CD4-positive, alpha-beta T cell treated with Interferon alpha-2 for 1 hour (primary cell): ENCODE measurements at places on chromosomes 6 and 20.

DNA sequence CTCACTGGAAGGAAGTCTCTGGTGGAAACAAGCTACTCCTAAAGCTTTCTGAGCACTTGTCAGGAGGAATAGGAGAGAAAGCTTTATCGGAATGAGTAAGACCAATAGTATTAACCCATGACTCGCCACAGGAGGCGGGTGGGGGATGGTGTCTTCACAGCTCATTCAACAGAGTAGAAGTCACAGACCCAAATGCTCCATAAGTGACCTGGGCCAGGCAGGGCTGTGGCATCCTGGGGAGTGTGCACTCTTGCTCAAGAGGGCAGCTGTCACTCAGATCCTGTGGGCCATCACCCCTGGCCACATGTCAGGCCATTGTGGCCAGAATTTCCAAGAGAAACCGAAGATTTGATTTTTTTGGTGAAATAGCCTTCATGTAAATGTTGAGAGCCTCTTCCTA is 116.0 kb downstream of the SYCP2 start:
- DNase-seq: no peak

DNA sequence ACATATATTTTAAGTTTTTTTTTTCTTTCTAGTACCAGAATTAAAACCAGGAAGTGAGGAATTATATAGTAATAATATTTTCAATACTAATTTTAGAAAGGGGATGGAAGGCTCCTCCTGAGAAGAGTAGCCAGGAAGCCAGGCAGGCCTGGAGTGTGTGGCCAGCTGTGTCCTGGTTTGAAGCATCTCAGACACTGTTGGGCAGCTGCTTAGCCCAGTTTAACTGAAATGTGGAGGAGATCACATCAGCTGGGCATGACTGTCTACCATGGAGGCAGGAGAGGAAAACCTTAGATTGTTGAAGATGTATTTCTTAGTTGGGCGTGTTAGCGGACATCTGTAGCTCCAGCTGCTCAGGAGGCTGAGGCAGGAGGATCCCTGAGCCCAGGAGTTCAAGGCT is 142.2 kb downstream of the ARID1B start:
- DNase-seq: no peak

GRCh38 chr6:13303668-13304017 is 24.7 kb downstream of the TBC1D7 start:
- DNase-seq: peak; percentile 54

GRCh38 chr6:118789419-118789818 is 104.5 kb upstream of the ASF1A start:
- DNase-seq: no peak

DNA sequence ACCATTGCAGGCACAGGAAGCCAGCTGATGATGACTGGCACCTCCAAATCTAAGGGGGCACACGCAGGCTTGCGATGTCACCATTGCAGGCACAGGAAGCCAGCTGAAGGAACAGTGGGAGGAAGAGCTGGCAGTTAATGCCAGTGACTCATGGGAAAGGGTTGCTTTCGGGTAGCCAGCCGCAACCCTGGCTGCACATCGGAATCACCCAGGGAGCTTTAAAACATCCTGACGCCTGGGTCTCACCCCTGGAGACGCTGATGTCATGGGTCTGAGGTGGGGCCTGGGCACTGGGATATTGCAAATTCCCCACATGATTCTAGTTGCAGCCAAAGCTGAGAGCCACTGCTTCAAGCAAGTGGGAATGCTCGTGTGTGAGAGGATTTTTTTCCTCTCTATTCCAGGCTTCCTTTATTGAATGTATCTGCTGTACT is 16.1 kb upstream of the CCN6 start:
- DNase-seq: no peak

- DNase-seq: no peak
Measured at GRCh38 chr20:48224533-48225050, 439.3 kb upstream of the SULF2 start.

GRCh38 chr6:42113936-42114636 is 28.3 kb downstream of the C6orf132 start:
- no peak for DNase-seq

- no peak for DNase-seq
Measured at GRCh38 chr6:41257369-41258195, 28.9 kb downstream of the TREM1 start.

DNA sequence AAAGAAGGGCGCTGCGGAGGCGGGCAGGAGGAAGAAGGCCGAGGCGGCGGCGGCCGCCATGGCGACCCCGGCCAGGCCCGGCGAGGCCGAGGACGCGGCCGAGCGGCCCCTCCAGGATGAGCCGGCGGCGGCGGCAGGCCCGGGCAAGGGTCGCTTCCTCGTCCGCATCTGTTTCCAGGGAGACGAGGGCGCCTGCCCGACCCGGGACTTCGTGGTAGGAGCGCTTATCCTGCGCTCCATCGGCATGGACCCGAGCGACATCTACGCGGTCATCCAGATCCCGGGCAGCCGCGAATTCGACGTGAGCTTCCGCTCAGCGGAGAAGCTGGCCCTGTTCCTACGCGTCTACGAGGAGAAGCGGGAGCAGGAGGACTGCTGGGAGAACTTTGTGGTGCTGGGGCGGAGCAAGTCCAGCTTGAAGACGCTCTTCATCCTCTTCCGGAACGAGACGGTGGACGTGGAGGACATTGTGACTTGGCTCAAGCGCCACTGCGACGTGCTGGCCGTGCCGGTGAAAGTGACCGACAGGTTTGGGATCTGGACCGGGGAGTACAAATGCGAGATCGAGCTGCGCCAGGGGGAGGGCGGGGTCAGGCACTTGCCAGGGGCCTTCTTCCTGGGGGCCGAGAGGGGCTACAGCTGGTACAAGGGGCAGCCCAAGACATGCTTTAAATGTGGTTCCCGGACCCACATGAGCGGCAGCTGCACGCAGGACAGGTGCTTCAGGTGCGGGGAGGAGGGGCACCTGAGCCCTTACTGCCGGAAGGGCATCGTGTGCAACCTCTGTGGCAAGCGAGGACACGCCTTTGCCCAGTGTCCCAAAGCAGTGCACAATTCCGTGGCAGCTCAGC is 780 bp downstream of the ZCCHC3 start:
- peak; percentile 31 for DNase-seq

DNA sequence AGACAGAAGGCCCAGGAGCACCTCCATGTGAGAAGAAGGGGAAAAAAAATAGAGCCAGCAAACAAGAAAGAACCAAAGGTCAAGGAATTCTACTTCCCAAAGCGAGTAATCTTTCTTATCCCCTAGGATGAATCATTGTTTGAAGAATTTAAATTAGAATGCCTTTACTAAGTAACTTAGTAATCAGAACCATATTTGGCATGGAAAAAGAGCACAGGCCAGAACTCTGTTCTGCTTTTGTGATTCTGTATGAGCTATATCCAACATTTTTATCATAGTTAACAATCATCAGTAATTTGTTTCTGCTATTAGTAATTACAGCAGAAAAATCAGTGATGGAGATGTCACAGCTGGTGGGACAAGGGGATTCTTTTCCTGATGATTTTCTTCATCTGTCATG is 228.8 kb upstream of the FAM83B start:
- DNase-seq: no peak

DNA sequence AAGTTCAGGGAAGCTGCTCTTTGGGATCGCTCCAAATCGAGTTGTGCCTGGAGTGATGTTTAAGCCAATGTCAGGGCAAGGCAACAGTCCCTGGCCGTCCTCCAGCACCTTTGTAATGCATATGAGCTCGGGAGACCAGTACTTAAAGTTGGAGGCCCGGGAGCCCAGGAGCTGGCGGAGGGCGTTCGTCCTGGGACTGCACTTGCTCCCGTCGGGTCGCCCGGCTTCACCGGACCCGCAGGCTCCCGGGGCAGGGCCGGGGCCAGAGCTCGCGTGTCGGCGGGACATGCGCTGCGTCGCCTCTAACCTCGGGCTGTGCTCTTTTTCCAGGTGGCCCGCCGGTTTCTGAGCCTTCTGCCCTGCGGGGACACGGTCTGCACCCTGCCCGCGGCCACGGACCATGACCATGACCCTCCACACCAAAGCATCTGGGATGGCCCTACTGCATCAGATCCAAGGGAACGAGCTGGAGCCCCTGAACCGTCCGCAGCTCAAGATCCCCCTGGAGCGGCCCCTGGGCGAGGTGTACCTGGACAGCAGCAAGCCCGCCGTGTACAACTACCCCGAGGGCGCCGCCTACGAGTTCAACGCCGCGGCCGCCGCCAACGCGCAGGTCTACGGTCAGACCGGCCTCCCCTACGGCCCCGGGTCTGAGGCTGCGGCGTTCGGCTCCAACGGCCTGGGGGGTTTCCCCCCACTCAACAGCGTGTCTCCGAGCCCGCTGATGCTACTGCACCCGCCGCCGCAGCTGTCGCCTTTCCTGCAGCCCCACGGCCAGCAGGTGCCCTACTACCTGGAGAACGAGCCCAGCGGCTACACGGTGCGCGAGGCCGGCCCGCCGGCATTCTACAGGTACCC is at the start of gene ESR1:
TSS of gene ESR1 (plus strand) at position 170 of the 858 bp plus-strand sequence. CDS start at position 401, 231 bp downstream.
- DNase-seq: no peak

GRCh38 chr6:147438758-147439528 is 69.5 kb upstream of the SAMD5 start:
- no peak for DNase-seq

- no peak for DNase-seq
Measured at GRCh38 chr6:42314571-42315258, 97.1 kb upstream of the MRPS10 start.

DNA sequence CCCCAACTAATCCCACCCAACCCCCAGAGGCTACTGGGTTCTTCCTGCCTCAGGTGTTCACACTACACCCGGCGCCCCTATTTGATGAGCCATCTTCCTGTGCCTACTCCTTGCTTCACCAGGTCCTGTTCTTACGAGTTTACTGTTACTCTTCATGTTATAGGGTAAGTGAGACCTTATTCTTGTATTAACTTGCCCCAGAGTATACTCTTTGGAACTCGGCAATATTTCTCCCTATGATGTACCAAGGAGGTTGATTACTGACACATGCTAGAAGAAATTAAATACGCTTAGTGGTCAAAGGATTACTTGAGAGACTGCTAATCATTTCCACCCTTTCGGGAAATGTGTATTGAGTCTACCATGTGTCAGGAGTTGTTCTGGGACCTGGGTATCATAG is 8.9 kb downstream of the RING1 start:
- no peak for DNase-seq

DNA sequence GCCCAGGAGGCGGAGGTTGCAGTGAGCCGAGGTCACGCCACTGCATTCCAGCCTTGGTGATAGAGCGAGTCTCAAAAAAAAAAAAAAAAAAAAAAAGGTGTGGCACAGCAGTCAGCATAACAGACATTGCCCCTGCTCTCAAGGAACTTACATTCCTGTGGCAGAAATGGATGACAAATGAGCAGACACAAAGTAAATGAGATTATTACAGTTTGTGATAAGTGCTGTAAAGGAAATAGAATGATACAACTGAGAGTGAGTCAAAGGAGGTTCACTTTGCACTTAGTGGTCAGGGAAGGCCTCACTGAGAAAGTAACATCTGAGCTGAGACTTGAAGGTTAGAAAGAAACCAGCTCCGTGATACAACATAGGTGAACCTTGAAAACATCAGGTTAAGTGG is 36.4 kb downstream of the CEP250 start:
- DNase-seq: no peak

- DNase-seq: no peak
Measured at GRCh38 chr6:79623106-79623505, 8.0 kb upstream of the SH3BGRL2 start.

- DNase-seq: no peak
Measured at GRCh38 chr6:108820006-108820405, 28.2 kb upstream of the ARMC2 start.

- no peak for DNase-seq
Measured at GRCh38 chr20:39660965-39661364, 698.8 kb downstream of the DHX35 start.

DNA sequence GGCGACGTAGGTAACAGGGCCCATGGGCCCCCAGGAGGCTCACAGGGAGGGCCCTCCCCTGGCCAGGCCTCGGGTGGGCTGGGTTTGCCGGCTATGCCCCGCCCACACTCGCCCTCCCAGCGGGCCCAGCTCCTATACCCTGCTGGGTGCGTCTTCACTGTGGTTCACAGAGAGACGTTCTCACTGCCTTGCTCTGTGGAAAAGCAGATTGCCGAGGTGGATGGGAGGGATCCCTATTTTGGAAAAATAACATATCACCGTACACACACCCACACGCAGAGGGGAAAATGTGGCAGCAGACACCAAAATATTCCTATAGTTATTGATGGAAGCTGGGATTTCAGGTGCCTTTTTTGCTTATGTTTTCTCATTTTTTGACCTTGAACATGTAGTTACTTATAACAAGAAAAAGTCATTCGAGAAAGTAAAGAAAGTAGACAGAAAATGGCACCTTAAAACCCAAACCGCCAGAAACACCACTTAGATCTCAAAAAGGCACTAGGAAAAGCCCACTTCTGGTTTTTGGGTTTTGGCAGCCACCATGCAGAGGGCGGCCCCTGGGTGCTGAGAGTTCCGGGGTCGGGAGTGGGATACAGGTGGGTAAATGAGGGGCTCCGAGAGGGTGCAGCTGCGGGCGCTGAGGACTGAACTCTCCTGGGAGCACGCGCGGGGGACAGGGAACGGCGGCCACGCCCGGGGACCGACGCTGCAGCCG is 49.4 kb downstream of the TMEM242 start:
- DNase-seq: peak; percentile 79

DNA sequence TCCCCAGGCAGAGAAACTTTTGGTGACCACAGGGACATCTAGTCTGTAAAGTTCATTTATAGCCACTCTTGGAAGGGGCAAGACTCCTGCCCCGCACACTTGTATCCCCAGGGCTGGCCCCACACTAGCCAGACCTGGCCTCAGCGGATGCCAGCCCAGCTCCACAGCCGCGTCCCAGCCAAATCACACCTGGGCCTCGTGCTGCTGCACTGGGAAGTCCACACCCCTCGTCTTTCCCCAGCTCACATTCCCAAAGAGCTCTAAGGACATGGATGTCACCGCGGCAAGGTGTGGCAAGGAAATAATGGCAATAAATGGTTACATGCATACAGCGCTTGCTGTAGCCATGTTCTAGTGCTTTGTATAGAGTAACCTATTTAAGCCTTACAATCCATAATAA is 8.6 kb downstream of the IP6K3 start:
- DNase-seq: no peak

- DNase-seq: no peak
Measured at GRCh38 chr6:17831135-17831534, 124.4 kb upstream of the NUP153 start.

DNA sequence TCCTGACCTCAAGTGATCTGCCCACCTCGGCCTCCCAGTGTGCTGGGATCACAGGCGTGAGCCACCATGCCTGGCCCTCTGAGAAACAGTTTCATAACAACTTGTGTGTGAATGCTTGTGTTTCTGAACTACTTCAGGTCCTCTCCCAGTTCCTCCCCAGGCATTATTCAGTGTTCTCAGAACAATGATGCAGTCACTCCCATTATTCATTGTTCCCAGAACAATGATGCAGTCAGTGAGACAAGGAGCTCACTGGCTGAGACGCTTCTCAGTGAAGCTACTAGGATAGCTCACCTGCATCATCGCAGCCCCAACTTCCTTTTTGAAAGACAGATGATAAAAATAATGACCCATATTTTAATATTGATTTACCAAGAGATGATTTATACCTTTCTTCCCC is 71.5 kb downstream of the NDUFAF5 start:
- no peak for DNase-seq

- DNase-seq: no peak
Measured at GRCh38 chr20:51812861-51813260, 10.5 kb upstream of the SALL4 start.
